ENCODE measurements at places on chromosomes 5 and 9.

- DNase-seq: no peak
Observed at GRCh38 chr9:126902210-126902609, 12.4 kb upstream of the RALGPS1 start.

DNA sequence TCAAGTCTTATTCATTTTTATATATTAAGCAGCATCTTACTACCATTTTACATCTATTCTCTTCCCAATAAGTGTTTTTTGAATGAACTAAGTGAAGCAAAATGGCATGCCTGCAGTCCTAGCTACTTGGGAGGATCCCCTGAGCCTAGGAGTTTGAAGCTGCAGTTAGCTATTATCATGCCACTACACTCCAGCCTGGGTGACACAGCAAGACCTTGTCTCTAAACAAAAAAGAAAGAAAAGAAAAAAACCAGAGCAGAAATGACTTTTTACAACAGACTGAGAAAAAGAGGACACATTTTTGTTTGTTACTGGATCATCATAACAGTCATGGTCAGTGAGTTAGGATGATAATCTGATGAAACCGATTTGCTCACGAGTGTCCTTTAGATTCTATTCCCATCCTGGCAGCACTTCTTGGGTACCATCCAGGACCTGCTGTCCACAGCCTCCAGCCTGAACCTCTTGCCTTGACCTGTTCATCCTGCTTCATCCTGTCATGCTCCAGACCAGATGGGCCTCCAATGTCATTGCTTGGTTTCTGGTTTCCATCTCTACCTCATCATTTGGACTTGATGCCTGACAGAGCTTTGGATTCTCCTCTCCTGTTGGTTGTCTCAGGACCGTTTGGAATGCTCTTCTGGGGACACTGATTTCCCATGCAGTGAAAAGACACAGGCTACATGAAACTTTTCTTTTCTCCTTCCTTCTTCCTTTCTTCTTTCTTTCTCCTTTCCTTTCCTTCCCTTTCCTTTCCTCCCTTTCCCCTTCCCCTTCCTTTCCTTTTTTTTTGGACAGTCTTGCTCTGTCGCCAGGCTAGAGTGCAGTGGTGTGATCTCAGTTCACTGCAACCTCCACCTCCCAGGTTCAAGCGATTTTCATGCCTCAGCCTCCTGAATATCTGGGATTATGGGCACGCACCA is 50.1 kb upstream of the GLRX start:
- DNase-seq: no peak

DNA sequence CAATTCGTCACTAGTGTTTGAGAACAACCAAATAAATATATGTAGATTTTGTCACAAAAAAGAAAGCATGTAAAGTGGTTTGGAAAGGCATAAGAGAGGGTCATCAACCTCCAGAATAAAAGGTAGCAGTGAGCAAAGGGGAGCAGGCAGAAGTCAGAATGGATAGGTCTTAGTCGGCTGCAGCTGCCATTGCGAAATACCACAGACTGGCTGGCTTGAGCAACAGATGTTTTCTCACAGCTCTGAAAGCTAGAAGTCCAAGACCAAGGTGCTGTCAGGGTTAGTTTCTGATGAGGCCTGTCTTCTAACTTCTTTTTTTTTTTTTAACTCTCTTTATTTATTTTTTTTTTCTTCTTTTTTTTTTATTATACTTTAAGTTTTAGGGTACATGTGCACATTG is 208.1 kb upstream of the PIK3R1 start:
- DNase-seq: no peak

- peak; percentile 38 for DNase-seq
Observed at GRCh38 chr9:35749515-35750255, 598 bp downstream of the RGP1 start.

GRCh38 chr9:27212191-27212590 is 84.8 kb downstream of the EQTN start:
- DNase-seq: no peak

DNA sequence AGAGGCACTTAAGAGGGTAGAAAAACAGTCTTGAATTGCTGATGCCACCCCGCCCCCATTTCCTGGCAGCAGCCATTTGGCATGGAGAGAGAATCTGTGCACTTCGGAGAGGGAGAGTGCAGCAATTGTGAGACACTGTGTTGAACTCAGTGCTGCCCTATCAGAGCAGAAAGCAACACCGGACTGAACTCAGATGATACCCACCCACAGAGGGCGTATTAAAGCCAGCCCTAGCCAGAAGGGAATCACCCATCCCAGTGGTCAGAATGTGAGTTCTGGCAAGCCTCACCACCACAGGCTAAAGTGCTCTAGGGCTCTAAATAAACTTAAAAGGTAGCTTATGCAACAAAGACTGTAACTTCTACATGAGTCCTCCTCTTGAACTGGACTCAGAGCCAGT is 88.4 kb upstream of the RGS7BP start:
- DNase-seq: no peak

DNA sequence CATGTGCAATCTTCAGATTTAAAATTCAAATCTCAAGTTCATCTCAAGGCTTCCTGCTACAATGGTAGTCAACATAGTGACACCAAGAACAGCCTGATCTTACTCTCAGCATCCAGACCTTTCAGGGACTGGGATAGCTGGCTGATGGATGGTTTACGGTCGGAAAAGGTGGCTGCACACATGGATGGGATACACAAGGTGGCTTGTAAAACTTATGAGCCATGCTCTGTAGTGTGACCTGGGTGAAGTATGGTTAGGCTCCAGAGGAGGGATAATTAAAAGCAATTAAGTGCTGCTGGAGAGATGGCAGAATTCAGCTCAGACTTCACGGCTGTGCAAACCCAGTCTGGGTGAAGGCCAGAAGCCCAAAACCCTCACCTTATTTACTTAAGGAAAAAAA is 379.5 kb downstream of the NFIB start:
- DNase-seq: no peak

DNA sequence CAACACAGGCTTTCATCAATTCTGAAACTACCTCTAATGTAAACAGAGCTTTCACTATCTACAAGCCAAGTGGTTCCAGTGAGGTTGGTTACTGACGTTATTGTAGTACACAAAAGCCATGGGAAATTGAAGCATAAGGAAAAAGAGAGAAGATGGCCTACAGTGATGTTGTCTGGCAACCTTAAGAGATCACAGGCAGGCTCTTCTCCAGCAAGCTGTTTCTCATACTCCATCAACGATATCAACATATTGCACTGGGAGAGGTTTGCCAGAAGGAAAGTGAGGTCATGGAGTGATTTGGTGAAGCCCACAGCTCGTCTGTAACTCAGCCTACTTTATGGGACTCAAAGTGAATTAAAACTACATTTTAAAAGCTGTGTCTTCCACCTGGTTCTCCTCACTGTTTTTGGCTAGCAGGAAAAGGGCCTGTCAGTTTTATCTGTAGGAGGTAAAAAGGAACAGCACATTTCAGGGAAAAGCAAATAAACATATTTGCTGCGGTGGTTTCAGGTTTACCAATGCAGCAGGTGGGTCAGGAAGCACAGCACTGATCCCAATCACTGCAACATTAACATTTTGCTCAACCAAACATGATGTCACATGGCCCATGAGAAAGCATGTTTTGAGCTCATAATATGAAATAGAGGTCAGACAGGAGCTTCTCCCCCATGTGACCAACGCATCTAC is 72.9 kb downstream of the ARSB start:
- DNase-seq: no peak

All from T-helper 1 cell (primary cell).